Stimulated activated CD4-positive, alpha-beta T cell treated with anti-CD3 and anti-CD28 coated beads, Interleukin-15, amount 100 ng/mL, for 1 hour (primary cell): ENCODE measurements at places on chromosomes 4 and X.

GRCh38 chrX:17030092-17030491, 83.6 kb downstream of the REPS2 start:
- no peak for DNase-seq

GRCh38 chr4:48431401-48431800, 51.7 kb upstream of the SLC10A4 start:
- DNase-seq = no peak

- no peak for DNase-seq
Observed at GRCh38 chrX:130645955-130646583, 244.3 kb downstream of the RBMX2 start.

GRCh38 chr4:3107271-3107670, 32.8 kb downstream of the HTT start:
- no peak for DNase-seq

GRCh38 chrX:40864972-40865371, 129.6 kb upstream of the MED14 start:
- DNase-seq = no peak

- DNase-seq = no peak
Observed at GRCh38 chrX:68822641-68823410, 6.0 kb upstream of the EFNB1 start.

DNA sequence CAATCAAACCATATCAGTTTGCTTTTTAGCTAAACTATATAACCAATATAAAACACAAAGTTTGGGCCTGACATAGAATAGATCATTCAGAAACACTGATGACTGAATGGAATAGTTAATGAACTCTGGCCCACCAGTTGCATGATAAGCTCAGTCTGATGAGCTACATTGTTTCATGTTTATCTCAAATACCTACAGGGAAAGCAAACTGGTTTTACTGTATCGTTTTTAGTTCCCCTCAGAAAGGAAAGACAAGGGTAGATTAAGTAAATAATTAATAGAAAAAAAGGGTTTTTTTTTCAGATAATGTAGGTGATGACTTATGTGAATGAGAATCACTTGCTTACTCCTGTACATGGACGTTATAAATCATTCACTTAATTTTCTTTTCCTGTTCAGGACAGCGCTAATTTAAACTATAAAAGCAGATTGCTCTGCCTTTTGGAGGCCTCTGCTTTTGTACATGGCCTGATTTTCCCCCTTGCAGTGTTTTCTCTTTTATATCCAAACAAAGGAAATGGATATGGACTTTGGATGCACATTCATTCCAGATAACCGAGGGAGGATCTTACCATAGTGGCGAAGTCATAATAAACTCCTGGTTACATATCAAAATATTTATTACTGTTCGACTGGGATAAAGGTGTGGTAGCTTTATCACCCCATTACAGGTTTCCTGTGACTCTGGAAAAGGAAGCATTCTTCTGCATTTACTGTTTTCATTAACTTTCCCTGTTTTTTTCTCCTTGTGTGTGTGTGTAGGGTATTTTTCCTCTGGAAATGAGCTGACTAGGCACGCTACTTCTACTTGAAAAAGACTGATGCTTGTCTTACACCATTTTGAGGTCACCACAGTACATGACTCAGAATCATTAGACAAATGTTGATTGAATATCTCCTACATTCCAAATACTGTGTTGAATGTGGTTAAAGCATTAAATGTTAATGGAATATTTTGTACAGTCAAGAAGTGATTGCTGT, 373.1 kb upstream of the HS3ST1 start:
- no peak for DNase-seq

- no peak for DNase-seq
Observed at GRCh38 chrX:14529290-14529989, at the start of gene GLRA2. TSS of gene GLRA2 (plus strand) at chrX:14529536. CDS start at chrX:14530058, 522 bp downstream.
